Sigmoid colon (tissue), 7 donors: ENCODE measurements at places on chromosomes 12 and 14.

GRCh38 chr14:94903883-94904282 lies 134.0 kb upstream of the GSC start:
- peak; percentile 0 for DNase-seq

DNA sequence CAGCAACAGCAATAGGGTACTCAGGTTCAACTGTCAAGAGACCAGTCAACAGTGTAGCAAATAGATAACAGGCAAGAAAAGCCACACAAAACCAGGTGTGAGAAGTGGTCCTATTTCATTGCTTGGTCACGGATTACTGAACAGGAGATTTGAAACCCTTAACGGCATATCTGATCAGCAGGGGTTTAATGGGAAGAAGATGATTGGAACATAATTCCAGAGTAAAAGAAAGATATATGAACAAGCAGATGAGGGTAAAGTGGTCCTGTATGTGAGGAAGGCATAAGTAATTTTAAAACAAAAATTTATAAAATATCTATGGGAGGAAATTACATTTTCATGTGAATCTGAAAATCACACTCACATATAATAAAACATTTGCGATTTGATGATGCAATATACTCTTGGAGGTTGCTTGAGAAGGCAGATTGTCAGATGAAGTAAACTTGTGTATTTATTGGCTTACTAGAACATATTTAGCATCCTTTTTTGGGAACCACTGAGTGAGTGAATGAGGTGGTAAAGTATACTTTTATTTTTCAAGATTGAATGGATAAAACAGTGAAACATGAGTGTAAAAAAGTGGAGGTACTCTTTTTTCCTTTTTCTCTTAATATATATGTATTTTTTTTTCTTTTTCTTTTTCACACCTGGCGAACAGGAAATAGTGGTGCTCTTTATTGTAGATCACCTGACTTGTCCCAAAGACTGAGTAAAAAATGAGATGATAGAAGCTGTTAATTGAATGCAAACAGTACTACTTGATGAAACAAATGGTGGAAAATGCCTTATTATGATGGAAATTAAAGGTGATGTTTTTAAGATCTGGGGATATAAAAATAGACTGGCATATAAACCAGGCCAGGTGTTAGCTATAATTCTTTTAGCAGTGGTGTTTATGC lies 21.6 kb upstream of the SDR39U1 start:
- no peak for DNase-seq

- no peak for DNase-seq
Observed at GRCh38 chr14:53924753-53925152, 31.9 kb downstream of the BMP4 start.

GRCh38 chr14:29587046-29587445 lies 340.6 kb downstream of the PRKD1 start:
- DNase-seq, result no peak

DNA sequence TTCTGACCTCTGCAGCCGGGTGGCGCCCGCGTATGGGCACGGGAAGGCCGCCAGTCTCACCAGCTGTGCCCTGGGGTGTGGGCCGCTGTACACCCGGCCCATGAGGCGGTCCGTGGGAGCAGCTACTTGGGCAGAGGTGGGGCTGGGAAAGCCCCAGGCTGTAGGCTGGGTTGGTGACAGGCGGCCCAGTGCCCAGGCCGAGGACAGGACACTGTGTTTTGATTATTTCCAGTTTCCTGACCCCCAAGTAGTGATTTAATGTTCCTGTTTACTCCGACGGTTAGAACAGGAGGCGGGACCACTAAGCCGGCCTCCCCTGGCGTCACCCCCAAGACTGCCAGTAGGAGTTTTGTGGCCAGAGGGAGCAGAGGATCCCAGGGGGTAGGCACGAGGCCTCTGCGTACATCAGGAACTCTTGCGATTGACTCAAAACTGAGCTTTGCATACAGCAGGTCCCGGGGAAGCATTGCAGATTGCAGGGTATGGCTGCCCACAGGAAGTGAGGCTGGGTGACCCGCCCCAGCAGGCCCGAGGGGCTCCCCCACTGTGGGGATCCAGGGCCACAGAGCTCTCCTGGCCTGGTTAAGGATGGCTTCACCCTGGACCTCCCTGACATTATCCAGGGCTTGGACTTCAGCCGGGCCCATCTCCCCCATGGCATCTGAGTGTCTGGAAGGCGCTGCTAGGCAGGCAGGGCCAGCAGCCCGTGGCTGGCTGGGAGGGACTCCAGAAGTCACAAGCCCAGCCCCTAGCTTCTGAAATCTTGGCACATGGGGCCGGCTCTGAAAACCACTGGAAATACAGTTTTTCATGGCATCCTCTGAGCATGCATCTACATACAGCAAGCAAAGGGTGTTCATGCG lies 42.5 kb upstream of the DIO3 start:
- DNase-seq, result peak; percentile 78

- no peak for DNase-seq
Observed at GRCh38 chr14:24117179-24117578, 2.4 kb upstream of the NRL start.

DNA sequence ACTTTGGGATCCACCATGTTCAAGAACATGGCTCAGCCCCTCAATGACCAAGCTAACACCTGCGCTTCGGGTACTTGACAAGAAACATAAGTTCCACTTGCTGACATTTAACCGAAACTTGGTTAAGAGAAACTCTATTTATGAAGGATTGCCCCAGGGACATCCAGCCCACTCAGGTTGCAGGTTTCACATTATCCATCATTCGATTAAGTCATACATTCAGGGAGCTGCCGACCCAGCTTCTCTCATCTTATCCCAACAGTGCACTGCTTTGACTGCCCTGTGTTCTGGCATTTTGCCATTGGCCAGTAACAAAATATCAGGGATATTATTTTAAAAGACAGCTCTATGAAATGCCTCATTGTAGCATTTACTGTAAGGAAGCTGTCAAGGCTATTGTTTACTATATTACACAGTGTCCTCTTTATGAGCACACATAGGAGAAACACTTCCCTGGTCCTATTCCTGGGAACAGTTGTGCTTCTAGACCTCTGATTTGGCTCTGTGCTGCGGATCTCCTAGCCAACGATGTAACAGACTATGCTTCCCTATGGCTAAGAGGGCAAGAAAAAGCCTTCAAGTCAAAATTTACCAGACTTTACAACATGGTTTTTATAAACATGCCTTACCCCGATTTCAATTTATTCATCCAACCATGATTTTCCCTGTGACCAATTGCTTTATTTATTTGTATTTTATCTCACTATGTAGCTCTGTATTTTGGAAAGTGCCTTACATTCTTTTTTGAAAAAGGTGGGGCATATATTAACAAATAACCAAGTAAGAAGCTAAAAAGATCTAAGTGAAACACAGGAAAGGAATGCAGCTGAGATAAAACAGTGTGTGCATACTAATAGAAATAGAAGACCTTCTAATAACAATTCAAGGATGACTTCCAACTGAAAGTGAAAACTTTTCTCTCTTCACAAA lies 109.3 kb downstream of the ITPR2 start:
- no peak for DNase-seq

DNA sequence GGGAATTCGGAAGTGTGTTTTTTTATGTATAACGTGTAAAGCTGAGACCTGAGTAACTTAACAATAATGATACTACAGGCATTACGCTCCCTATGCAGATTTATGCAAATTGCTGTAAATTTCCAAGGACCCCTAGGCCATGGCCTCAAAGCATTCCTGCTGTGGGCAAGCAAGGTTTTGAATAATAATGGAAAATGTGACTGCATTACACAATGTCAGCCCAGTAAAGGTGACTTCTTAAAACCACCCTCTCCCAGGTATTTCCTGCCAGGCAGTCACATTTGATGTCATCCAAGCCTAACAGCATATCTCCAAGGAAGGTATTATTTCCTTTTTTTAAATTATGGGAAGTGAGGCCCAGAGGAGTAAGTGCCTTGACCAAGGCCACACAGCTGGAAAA lies 621.0 kb downstream of the BCL11B start:
- no peak for DNase-seq

DNA sequence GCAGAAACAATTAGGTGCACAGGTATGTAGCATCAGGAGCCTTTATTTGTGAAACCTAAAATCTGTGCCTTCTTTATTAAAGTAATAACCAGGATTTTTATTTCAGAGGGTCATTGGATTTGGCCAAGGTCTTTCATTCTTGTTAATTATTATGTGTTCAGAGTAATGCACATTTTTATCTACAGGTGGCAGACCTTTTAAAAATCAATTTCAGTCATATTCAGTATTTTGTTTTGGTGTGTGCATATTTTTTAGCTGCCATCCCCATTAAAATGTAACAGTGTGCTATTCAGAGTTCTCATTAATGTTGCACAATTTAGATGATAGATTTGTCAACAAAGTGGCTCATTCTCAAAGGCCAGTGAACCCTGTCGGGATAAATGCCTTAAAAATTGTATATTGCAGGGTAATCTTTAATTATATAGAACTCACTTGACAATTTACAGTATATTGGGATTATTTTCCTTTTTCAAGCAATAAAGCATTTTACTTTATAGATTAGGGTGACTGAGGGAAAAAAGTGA lies 319.3 kb upstream of the SOX5 start:
- DNase-seq, result no peak

DNA sequence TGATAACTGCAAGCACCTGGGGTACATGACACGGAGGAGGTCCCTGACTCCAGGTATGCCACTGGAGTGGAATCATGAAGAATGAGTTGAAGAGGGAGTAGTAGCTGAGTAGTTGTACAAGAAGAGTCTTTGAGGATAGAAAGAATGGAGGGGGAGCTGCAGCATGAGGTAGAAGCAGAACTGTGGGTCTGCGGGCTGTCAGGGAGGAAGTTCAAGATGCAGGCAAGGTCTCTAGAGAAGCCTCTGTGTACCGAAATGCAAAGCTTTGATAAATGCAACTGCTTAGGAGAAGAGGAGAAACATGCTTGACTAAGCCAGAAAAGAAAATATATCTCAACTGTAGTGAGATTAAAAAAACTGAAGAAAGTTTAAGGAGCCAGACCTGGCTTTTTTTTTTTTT lies 91.5 kb downstream of the CPNE8 start:
- no peak for DNase-seq

DNA sequence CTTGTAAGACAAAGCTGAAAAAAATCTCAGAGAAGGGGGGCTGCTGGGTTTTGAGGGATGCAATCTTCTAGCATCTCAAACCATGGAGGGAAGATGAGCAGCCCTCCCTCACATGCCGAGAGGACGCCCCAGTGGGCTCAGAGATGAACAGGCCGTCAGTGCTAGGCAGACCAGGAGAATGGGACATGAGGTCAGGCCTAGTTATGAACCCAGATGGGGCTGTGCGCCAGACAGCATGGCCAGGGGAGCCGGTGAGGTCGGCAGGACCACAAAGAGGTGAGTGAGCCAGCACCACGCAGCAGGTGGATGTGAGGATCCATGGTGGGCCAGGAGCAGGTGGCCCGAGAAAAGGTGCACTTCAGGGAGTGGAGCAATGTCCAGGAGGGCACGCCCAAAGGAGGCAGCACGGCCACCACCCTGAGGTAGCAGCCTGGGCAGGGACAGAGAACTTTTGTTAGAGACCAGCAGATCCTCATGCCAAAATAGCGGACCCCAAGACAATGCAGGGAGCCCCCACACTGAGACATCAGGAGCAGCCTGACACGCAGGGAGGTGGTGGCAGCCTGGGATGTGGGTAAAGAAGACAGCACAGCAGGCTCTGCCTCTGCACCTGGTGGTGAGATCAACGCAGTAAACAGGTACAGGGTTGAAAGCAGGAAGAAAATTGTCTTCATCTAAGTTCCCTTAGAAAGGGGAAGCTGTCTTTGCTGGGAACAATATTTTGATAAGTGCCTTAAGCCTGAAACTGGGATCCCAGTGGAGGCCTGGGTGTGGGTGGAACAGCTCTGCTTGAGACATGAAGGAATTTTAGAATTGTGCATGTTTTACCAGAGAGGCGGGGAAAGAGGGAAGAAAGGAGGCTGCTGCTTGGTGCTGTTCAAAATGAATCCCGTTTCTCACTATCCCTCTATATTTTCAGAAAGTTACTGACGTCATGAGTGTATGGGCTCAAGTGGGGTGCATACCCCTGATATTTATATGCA lies 17.8 kb upstream of the MCRS1 start:
- no peak for DNase-seq

DNA sequence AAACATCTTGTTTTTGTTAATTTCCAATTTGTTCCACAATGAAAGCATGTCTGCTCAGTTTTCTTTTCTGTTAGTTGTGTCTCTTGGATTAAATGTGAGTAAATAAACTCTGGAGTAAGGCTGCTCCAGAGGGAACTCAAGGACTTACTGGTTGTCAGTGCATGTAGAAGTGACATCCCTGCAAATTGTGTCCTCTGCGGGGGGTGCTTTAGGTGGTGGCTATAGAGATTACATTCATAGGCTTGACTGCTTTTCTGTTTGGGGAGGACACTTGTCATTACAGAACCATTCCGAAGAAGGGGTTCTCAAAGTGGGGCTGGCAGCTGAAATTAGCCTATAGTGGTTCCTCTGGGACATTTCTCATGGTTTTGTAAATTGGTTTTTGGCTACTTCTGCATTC lies 8.8 kb downstream of the TMTC2 start:
- no peak for DNase-seq

GRCh38 chr12:50013361-50014147 lies 11.7 kb downstream of the RACGAP1 start:
- no peak for DNase-seq

DNA sequence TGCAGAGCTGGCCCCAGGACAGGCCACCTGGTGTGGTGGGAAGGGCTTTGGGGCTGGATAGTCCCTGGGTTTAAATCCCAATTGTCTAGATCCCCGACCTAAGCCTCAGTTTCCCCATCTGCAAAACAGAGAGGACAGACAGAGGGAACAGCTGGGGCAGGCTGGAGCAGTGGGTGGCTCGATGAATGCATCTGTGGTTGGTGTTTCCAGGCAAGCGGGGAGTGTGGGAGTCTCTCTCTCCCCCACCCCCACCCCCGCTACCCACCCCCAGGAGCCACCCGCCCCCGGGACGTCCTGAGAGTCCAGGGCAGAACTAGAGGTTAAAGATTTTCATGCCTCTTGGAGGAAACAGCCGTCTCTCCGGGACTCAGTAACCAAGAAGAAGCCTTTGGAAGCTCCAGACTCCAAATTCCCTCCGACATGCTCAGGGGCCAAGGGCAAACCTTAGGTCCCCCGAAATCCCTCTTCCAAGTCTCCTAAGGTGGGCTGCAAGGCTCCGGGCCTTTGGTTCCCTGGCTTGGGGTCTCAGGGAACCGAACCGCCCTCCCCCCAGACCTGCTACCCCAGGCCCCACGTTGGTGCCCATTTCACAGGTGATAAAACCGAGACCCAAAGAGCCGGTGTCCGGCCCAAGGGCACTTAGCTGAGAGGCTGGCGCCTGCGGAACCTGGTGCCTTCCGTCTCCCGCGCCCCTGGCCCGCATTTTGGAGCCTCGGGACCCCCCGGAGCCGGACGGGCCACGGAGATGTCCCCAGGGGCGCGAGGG lies 474 bp downstream of the TRPV4 start:
- DNase-seq, result no peak
